Activated CD4-positive, alpha-beta T cell treated with anti-CD3 and anti-CD28 coated beads, Interleukin-2, Interleukin-6, amounts not matched to agents 100 ng/mL and 50 ng/mL, durations not matched to agents 16 hours and 8 hours (primary cell): ENCODE measurements at places on chromosomes 5 and 9.

- DNase-seq: peak; percentile 84
Observed at GRCh38 chr9:130128733-130129431, 43.3 kb upstream of the NCS1 start.

- DNase-seq: no peak
Observed at GRCh38 chr5:169288066-169288930, 12.6 kb downstream of the SLIT3 start.

DNA sequence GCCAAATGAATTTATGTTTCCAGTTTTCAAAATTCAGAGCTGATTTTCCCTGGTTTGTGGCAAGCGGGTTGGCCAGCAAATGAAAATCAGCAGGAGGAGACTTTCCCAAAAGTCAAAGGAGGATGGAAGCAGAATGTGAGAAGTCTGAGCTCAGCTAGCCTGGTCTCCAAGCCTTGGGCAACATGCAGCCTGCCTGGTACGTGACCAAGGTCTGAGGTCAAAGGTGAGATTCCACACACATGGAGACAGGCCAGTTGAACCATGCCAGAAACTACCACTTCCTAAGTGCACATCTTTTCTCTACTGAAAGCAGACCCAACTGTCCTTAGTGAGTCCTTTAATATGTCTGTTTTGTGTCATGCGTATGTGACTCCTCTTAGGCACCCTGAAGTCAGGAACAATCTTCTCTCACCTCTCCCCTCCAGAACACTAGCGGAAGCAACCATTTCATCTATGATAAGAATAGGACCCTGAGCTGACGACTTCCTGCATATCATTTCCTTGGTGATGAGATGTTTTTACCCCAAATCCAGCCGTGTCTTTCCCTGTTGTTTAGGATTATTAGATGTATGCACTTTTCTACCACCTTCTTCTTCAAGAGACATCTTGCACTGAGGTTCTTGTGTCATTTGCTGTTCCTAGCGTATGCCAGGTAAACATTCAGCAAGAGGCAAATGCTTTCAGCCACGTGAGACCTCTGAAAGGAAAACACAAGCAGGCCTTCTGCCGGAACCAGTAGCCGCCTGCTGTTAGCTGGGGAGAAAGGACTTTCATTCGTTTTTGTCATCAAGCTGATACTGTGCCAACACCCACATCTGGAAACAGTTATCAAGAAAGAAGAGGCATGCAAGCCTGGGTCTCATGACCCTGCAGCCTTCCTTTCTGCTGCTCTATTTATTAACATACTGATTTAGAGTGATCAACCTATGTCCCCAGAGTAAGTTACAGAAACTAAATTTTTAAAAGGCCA, 9.7 kb upstream of the TGFBI start:
- no peak for DNase-seq

GRCh38 chr9:21402386-21403251, 6.3 kb upstream of the IFNA8 start:
- no peak for DNase-seq

- no peak for DNase-seq
Observed at GRCh38 chr5:72280581-72281069, 39.4 kb downstream of the MRPS27 start.

GRCh38 chr5:84149094-84149493, 235.6 kb downstream of the EDIL3 start:
- no peak for DNase-seq

DNA sequence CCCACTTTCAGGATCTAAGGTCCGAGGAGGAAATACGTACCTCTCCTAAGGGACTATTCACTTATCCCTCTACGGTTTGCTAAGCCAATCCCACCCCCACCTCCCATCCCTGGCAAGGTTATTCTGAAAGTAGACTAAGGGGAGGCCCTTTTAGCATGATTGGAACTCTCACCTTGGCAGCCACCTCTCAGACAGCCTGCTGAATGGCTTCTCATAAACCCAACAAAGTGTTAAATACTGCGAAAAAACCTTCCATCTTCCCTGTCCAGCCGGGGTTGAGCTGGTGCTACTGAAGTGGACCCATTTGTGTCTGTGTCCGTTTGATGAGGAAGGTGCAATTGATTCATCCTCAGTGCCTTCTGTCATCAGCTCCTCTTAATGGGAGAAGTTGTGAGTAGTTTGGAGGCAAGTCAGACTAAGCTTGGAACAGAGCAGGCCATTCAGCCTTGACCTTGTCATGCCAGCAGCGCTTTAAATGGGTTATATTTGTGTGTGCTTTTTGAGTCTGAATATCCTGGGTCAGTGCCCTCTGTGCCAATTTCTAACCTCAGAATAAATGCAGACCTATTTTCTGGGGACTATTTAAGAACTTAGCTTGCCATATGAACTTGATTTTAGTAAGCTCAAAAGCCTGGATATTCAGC, 476.3 kb upstream of the ZNF608 start:
- DNase-seq: no peak

GRCh38 chr5:6349387-6349786, 29.0 kb downstream of the MED10 start:
- DNase-seq: no peak

- DNase-seq: no peak
Observed at GRCh38 chr5:2158109-2158508, 275.4 kb upstream of the IRX4 start.

GRCh38 chr5:98573834-98574320, 199.6 kb upstream of the RGMB start:
- DNase-seq: no peak

DNA sequence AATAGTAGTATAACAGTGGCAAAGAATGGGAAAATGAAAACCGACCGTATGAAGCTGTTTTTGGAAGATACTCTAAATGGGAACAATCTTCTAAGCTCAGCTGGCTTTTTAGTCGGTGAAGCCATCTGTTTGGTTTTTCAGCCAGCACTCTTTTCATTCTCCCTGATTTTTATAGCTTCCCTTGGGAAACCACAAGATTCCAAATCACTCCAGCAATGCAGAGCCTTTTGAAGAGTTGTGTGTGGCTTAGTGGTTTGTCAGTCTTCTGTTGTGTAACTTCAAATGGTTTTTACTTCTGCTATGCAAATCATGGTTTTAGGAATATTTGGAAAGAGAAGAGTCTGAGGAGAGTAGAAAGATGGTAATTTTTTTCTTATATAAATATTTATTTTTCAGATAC, 180.7 kb downstream of the KDM4C start:
- no peak for DNase-seq

GRCh38 chr5:88821161-88821560, 61.8 kb downstream of the MEF2C start:
- no peak for DNase-seq

DNA sequence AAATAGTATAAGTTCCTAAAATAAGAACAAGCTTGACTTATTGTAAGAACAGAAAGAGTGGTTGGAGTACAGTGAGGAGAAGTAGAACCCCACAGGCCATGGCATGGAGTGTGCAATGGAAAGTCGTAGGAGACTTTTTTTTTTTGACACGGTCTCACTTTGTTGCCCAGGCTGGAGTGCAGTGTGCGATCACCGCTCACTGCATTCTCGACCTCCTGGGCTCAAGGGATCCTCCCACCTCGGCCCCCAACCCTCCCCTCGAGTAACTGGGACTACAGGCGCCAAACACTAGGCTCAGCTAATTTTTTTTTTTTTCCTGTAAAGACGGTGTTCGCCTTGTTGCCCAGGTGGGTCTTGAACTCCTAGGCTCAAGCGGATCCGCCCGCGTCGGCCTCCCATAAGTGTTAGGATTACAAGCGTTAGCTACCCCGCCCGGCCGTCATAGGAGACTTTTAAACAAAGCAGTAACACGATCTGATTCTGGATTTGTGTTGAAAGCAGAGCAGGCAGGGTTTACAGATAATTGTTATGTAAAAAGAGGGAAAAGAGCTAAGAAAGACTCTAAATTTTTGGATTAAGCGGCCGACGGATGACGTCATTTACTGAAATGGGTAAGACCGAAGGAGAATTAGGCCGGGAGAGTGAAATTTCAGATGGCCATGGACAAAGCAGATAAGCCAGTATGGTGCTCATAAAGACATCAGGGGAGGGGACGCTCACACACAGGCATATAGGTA, 752 bp downstream of the TSTD2 start:
- DNase-seq: no peak

- DNase-seq: peak; percentile 38
Observed at GRCh38 chr9:104028827-104029226, 65.3 kb upstream of the SMC2 start.

DNA sequence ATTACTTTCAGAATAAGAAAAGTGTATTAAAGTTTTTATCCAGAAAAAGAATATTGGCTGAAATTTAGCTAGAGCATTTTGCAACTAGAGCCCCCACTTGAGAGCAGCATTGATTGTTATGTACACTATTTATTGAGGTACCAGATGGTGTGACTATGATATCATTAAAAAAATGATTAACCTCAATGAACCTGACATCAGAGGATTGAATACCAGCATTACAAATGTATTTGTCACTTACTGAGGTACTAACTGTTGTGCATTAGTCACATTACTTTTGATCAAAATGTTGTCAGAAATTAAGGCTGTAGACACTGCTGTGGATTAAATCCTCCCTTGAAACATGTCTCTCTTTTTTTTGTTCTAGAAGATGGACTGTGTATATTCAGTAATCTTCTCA, 127.8 kb upstream of the DHFR start:
- no peak for DNase-seq

DNA sequence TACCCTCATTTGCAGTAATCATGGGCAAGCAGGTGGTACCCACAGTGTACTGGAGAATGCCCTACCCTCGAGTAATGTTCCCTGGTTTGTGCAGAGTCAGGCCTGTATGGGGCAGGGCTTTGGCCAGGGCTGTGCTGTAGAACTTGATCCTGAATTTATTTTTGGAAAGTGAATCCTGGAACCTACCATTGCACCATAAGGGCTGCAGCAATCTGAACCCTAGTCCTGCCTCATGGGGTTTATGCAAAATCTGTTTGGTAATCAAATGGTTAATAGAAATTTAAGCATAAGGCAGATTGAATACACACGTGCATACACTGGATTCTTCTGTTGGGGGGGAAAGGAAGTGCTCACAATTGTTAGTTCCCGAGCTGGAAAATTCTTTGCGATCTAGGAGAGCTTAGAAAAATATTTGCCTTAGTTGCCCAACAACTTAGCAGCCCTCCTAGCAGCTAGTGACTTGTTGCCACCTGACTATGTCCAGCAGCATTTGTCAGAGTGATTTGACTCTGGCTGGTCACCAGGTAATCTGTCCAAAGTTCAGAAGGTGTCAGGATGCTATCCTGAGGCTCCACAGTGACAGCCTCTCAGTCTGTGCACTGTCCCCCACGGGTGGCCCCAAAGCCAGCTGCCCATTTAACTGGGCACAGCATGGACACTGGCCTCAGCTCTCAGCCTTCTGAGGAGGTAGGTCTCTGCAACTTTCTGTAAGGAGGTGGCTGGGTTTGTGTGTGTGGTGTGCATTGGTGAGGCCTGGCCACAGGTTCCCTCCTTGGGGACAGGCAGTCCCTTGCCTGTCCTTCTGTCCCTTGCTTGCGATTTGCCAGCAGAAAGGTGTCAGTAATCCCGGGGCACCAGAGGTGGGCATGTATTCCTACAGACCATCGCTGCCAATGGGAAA, 8.3 kb downstream of the MVB12B start:
- no peak for DNase-seq

GRCh38 chr5:71454913-71455312, 538 bp upstream of the BDP1 start:
- no peak for DNase-seq

GRCh38 chr9:37324691-37325490, 97.6 kb upstream of the GRHPR start:
- no peak for DNase-seq

- no peak for DNase-seq
Observed at GRCh38 chr9:112817860-112818203, 67.3 kb downstream of the SNX30 start.

- no peak for DNase-seq
Observed at GRCh38 chr5:59579101-59579823, 314.3 kb downstream of the PDE4D start.

DNA sequence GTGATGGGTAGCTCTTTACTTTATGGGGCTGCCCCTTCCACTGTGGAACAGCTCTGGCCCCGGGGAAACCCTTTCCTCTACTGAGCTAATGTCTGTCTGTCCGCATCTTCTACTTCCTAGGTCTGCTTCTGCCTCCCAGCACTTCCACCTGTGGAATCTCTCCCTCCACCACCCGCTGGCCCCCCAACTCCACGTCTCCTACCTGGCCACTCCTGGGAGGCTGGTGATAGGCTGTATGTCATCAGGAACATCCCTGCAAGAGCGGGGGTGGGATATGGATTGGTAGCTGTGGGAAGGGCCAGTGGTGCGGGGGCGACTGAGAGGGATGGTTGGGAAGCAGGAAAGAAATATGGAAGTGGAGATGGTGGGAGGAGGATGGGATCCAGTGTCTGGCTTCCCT, 9.2 kb downstream of the ALAD start:
- DNase-seq: no peak

DNA sequence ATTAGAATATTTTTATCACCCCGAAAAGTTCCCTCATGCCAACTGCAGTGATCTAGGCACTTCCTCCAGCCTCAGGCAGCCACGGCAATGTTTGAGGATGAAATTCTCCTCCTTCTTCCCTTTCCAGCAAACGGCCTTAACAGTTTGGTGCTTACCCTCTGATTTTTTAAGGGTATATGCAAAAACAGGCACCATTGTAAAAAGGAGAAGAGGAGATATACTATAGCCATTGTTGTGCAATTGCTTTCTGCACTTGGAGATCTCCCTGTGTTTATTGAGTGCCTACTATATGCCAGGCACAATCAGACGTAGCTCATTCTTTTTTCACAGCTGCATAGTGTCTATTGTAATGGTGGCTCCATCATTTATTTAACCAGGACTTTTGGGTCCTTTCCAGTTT, 29.4 kb downstream of the GSN start:
- DNase-seq: no peak

DNA sequence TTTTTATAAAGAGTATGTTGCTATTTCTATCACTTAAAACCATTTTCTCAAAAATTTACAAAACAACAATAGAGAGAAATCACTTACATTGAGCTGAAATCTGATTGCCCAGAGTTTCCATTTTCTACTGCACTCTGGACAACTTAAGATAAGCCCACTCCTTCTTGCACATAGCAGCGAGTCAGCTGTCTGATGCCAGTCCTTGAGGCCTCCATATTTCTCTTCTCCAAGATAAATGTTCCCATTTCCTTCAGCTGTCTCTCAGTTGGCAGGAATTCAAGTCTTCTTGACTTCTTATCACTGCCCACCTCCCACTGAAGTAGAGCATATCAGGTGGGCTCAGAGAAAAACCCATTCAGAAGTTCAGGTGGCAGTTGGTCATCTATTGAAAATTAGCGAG, 78.5 kb upstream of the PIP5K1B start:
- DNase-seq: no peak

DNA sequence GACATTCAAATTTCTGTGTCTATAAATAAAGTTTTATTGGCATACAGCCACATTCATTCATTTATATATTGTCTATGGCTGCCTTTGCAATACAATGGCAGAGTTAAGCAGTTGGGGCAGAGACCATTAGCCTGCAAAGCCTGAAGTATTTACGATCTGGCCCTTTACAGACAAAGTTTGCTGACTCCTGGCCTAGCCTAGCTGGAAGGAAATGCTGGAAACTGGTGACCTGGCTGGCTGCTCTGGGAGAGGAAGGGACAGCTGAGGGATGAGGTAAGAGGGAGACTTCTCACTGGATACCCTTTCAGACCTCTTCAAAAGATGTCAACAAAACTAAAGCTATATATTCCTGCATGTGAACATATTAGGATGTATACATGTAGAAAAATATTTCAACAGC, 66.0 kb upstream of the PPARGC1B start:
- DNase-seq: no peak

- no peak for DNase-seq
Observed at GRCh38 chr5:122959740-122960445, 76.6 kb downstream of the PPIC start.
